ENCODE measurements at places on chromosomes 6 and 20. TPM values are rescaled to one million over a fixed set of nuclear protein-coding genes. Genes with fewer than 3 reads are reported as not detected.

- no peak for DNase-seq
Observed at GRCh38 chr20:37123441-37123840, 27.6 kb upstream of the RBL1 start.

DNA sequence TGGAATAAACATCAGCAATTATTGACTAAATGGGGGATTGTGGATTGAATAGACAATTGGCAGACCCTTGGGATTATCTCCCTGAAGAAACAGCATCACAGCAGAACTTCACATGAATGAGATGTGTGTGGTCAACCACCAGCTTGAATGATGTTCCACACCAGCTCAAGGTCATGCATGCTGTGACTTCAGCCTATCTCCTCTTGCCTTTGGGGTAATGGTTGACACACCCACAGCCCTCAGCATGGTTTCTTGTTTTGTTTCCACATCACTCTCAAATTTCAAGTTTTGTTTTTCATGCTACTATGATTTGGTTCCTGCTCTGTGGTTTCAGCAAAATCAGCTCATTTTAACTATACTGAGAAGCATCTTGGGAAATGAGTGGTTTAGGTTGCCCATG lies 94.3 kb downstream of the PAK5 start:
- no peak for DNase-seq

DNA sequence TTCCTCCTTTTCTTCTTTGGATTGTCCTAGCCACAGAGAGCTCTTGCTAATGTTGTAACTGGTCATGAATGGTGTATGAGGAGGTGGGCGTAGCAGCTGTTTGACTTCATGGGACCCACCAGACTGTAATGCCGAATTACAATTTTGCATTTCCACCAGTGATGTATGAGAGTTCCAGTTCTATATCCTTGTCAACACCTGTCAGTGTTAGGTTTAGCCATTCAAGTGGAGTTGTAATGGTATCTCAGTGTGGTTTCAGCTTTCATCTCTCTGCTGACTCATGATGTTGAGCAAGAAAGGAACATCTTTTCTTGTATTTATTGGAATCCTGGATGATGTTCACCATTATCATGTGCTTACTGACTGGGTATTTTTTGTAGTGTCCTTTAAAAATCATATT lies 5.1 kb downstream of the IGF2R start:
- DNase-seq, result peak; percentile 60

DNA sequence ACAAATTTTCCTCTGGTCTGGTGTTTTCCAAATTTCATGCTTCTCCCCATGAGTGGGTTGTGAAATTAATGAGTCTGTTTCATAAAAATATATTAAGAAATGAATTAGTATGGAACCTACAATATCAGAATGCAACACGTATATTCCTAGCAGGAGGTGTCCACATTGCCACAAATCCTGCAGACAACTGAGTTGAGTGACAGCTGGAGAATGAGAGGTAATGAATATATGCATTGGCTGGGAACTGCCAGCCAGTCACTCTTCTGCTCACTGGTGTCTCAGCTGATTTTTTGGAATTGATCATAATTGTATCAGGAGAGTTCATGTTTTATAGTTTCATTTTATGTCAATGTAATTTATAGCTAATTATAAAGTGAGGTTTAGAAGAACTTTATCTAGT lies 6.3 kb upstream of the ARFGEF3 start:
- DNase-seq, result no peak

- peak; percentile 77 for DNase-seq
Observed at GRCh38 chr6:92433911-92434310, 985.4 kb downstream of the EPHA7 start.

- DNase-seq, result peak; percentile 79
Observed at GRCh38 chr6:158031381-158032353, 50.0 kb downstream of the SYNJ2 start.

DNA sequence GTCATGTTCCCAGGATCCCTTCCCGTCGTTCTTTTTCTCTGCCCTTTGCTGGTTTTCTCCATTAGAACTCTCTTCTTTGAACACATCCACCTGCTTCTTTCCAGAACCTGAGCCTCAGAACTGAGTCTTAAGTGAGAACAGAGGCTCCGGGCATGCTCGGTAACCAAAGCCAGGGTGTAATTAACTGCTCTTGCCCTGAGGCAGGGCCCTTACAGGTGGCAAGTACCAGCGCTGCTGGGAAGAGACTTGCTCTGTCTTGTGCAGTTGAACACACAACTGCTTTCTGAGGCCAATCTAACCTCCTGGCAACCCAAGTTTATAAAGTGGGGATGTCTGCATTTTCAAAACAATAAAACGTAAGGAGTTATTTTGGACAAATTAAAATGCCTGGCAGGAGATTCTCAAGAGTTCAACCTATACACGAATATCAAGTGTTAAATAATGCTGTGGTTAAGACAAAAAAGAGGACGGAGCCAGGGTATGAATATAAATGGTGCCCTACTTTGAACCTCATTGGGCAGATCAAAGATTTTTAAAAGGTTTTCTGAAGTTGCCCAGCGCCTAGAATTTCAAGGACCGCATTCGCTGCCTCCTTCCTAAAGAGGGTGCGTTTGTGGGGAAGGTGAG lies 12.4 kb upstream of the DEK start:
- DNase-seq, result no peak

- no peak for DNase-seq
Observed at GRCh38 chr6:111824608-111825337, 48.5 kb downstream of the FYN start.

DNA sequence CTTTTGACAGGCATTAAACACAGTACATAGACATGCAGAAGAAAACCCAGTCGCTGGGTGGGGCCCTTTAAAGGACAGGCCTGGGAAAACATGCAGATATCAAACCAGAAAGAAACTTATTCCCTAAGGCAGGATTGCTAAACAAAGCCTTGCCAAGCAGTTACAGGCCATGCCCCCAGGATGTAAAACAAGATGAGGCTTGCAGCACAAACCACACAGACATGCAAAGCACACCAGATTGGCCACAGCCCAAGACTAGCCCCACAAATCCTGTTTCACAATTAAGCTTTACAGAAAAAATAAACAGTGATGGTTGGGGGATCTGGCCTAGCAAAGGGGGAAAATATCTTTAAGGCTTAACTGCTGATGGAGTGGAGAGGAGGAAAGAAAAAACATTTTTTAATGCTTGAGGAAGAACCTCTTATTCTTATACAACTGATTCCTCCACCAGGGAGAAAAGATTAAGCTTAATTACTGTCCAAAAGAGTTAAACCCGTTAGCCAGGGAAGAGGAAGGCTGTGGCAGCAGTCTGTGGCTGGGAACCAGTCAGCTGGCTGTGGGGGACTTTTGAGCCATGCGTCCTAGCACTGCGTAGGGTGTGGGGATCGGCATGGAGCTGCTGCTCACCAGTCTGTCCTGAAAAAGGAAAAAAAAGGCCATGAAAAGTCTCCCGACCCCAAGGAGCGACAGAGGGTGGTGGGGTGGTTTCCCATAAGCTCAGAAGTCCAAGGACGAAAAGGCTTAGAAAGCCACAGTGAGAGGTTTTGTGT lies 28.4 kb downstream of the COL19A1 start:
- peak; percentile 98 for DNase-seq

- no peak for DNase-seq
Observed at GRCh38 chr6:46288835-46289234, 118.1 kb upstream of the ENPP5 start.

DNA sequence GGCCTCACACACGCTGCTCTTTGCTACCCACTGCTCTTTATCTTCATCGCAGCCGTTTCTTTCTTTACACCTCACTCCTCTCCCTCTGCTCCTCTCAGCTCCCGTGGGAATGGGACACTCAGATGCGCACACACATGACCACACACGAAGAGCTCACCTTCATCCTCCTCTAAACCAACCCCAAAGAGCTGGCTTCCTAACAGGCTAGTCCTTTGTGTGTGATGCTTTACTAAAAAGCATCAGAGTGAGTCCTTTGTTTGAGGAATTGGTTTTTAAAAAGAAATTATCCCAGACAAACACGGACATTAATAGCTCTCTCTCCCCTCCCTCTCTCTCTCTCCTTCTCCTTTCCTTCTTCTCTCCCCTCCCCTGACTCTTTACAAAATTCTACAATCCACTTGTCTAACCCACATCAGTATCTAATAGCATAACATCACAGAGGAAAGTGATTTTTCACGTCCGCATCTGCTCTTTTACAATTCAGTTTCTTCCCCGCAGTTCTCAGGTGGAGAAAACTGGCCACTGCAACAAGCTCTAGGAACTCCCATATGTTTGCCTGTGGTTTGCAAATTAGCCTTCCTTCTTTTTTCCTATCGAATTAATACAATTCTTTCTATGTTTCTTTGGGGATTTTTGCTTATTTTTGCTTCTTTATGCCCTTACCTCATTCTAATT lies 306.8 kb upstream of the CNR1 start:
- DNase-seq, result peak; percentile 52

GRCh38 chr6:30960907-30961673 lies 20.3 kb downstream of the MUCL3 start:
- no peak for DNase-seq

DNA sequence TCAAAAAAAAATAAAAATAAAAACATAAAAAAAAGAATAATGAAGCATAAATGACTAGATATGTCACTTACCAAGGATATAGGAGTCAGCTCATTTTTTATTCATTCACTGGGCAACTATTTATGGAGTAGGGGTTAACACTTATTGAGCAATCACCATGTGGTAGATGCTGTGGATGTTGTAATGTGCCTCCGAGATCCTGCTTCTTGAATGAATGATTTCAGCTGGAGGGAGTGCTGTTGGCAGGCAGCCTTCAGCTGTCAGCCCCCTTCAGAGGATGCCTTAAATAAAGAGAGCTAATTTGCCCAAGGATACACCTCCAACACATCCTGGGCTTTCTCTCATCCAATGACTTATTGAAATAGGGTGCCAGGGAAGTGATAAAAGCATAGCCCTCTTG lies 229.5 kb upstream of the DTNBP1 start:
- DNase-seq, result no peak

GRCh38 chr6:2748183-2748582 lies 2.5 kb downstream of the MYLK4 start:
- no peak for DNase-seq

DNA sequence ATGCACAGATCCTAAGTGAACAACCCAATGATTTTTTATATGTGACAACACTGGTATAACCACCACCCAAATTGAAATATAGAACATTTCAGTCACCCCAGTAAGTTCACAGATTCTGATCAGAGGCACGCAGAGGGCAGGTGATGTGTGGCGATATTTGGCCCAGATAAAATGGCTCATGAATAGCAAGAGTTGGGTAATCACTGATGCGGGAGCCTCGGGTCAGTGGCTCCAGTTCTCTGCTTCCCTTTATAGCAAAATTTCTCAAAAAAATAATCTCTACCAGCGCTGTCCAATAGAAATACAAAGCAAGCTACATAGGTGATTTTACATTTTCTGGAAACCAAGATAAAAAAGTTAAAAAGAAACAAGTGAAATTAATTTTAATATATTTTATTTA lies 14.9 kb downstream of the GHRH start:
- no peak for DNase-seq

DNA sequence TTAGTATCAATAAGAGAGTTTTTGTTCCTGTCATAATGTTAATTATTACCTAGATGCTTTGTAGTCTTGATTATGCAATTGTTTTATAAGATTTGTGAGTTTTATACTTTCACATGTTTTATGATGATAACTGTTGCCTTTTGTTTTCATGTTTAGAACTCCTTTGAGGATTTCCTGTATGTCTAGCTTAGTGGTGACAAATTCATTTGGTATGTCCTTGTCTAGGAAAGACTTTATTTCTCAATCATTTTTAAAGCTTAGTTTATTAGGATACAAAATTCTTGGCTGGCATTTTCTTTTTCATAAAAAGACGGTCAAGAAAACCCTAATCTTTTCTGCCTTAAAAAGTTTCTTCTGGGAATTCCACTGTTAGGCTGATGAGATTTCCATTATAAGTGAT lies 849.9 kb upstream of the EYS start:
- DNase-seq, result no peak

- DNase-seq, result peak; percentile 65
Observed at GRCh38 chr6:127554435-127555006, 22.5 kb upstream of the C6orf58 start.

- peak; percentile 86 for DNase-seq
Observed at GRCh38 chr20:7285918-7286556, 518.6 kb downstream of the BMP2 start.

- no peak for DNase-seq
Observed at GRCh38 chr6:143544011-143544696, 32.6 kb upstream of the FUCA2 start.

DNA sequence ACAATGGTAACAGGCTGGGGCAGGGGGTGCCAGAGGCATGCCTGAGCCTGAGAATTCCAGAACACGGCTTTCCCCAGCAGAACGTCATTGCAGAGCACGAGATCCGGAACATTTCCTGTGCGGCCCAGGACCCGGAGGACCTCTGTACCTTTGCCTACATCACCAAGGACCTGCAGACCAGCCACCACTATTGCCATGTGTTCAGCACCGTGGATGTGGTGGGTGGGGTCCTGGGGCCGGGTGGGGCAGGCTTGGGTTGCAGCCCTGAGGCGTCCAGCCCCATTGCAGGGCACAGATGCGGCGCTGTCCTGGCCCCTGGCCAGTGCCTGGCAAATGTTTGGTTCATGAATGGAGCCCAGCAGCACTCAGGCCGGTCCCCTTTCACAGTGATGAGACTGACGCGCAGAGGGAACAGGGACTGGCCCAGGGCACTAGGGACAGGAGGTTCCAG lies 57.1 kb downstream of the TCP11 start:
- no peak for DNase-seq

GRCh38 chr6:149480502-149481280 lies 4.1 kb downstream of the ZC3H12D start:
- DNase-seq, result no peak

DNA sequence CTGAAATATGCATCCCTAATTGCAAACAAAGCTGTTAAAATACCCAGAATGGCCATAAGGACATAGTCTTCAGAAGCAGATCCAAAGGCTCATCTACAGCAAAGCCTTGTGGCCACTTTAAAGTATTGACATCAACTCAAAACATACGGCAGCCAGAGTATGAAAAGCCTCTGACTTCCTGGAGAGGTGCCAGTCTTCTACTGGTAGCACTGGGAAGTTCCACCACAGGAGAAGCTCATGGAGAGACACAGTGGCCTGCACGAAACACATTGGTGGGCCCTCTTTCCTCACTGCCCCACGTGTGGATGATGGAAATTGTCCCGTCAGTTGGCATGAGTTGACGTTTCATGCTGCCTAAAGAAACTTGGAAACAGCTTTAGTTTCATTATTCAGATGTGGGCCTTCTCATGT lies 202.6 kb upstream of the HEY2 start:
- no peak for DNase-seq

GRCh38 chr6:148559848-148560433 lies 186.9 kb upstream of the UST start:
- DNase-seq, result peak; percentile 80

Gene BNIP5
- 0.04 TPM for total RNA-seq

Gene RCAN2
- 0.43 TPM for total RNA-seq

Gene STMN3
- total RNA-seq, result 38.0 TPM

Gene PRDM13
- not detected for total RNA-seq

All from SJCRH30 (cell line).